ENCODE measurements at places on chromosomes 2 and 18.

DNA sequence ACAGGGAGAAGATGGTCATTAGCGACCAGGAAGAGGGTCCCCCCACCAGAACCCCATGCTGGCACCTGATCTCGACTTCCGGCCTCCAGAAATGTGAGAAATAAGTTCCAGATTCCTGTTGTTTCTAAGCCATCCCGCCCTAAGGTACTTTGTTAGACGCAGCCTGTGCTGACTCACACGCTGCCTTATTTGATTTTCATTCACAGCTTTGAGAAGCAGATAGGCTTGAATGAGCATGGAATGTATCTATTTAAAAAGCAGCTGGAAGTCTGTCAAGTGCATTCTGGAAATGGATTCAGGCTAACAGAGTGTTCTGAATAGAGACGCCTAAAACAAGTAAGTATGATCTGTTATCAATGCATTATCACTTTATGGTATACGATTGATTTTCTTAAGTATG, 8.3 kb upstream of the IL1R2 start:
- peak; percentile 13 for DNase-seq

- no peak for DNase-seq
Measured at GRCh38 chr18:5772306-5773105, 122.8 kb downstream of the TMEM200C start.

GRCh38 chr2:47256416-47257087, 101.4 kb upstream of the STPG4 start:
- no peak for DNase-seq

GRCh38 chr2:112787729-112788393, 3.6 kb upstream of the IL1A start:
- no peak for DNase-seq

GRCh38 chr2:3633089-3633981, 24.7 kb upstream of the ALLC start:
- DNase-seq, result no peak

- DNase-seq, result no peak
Measured at GRCh38 chr2:123086613-123087385, 938.3 kb upstream of the CNTNAP5 start.

DNA sequence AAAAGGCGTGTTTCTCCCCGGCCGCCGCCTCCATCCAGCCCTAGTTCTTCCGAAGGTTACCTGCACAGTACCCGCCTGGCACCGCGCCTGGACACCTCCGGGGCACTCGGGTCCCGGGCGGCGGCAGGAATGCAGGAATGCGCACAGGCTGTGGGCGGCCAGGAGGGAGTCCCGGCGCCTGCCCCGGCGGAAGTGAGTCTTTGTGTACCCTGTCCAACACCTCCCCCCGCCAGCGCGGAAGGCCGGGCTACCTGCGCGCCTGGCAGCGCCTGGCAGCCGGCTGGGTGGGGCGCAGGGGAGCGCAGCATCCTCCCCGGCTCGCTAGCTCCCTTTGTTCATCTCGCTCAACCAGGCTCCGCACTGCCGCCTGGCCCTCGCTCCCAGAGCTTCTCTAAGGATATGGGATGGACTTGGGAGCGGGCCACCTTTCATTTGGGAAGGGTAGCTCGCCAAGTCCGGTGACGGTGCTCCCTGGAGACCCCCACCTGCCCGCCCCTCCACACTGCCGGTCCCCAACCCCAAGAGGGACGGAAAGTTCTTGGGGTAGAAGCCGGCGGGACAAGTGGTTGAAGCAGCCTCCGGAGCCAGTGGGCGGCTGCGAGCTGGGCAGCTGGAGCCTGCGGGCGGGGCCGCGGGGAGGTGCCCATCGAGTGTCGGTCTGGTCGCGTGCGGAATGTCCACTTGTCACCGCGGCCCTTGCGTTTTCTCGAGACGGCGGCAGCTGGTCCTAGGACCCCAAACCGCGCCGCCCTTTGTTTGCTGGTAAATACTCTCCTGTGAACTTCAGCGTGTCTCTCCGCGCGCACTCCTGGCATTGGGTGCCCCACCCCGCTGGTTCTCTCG, 1.2 kb upstream of the ST6GAL2 start:
- no peak for DNase-seq

- no peak for DNase-seq
Measured at GRCh38 chr2:66836851-66837250, 401.9 kb downstream of the MEIS1 start.

GRCh38 chr2:24083567-24084385, 858 bp downstream of the TP53I3 start:
- peak; percentile 37 for DNase-seq

DNA sequence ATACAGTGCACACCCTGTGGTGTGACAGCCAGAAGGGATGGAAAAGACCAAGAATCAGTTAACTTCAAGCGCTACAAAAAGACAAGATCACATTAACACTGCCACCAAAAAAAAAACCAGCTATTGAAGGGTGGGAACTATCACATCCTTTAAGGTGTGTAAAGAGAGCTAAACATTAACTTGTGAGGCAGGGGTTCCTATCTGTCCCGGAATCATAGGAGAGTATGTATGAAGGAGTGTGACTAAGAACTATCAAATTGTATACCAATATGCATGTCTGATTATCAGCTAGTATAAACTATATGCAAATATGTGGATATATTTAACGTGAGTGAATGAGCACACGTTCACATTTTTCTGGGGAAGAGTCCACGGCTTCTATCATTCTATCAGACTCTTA, 88.4 kb upstream of the DNER start:
- no peak for DNase-seq

DNA sequence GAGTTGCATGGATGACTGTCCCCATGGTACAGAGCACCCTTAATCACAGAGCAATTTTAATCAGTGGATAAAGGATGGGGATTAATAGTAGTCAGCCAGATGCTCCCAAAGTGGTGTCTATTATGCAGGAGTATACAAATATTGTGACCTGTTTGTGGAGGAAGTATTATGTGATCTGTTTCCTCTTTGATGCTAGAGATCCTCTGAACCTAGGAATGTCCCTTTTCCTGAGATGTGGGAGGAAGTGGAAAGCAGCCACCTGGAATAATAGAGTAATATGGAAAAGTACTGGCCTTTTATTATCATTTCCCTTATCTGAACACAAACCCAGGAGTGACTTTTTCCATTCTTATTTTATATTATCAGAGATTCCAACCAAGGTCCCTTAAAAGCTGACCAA, 94.2 kb upstream of the EFEMP1 start:
- no peak for DNase-seq

DNA sequence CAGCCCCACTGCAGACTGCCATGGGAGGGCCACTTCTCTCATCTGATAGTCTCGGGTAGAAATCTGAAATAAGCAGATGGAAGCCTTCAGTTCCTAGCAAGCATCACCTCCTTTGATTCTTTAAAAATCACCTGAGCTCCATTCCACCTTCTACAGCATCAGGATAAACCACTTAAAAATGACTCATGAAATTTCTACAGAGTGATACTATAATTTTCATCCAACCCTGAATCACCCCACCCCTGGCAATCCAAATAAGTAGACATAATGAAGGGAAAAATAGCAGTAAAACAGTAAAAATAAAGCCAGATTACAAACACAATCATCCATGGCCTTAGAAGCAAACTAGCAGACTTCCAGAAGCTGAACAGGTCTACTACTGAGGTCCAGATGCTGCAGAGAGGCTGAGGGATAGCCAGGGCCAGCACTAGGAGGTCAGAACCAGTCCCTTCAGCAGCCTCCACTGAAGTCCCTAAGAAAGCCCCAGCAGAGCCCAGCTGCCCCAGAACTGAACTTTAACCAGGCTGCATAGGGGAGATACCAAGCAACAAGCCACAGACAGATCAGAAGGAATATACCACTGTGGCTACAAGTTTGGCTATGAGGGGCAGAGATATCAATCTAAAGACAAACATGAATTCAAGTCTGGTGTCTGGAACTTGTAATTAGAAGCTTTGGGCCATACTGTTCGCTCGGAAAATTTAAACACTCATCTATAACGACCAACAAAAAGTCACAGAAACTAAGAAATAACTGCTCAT, 54.7 kb upstream of the RNU4ATAC start:
- DNase-seq, result no peak

GRCh38 chr2:223697892-223698645, 95.9 kb upstream of the SCG2 start:
- DNase-seq, result no peak

DNA sequence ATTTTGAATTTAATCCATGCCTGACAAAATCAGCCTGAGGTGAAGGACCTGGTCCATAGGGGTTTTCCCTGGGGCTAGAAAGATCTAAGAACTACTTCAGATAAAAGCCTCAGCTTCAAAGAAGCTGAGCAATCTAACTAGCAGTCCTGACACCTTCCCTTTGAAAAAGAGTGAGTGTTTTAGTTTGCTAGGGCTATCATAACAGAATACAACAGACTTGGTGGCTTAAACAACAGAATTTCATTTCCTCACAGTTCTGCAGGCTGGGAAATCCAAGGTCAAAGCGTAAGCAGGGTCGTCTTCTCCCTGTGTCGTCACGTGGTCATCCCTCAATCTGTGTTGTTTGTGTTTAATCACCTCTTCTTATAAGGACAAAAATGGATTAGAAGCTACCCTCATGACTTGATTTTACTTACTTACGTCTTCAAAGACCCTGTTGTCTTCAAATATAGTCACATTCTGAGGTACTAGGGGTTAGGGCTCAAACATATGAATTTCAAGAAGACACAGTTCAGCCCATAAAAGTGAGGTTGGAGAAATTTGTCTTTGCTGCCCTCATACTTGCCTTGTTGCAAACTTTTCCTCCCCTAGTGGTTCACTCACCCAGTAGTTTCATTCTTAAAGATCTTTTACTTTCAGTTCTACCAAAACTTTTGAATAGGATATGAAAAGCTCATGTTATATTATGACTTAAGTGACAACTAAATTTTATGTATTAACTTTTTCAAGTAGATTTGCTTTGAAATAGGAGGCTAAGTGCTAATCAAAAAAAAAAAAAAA, 673.8 kb downstream of the ARHGAP15 start:
- DNase-seq, result no peak

- DNase-seq, result no peak
Measured at GRCh38 chr2:21664083-21664482, 540.3 kb downstream of the TDRD15 start.

DNA sequence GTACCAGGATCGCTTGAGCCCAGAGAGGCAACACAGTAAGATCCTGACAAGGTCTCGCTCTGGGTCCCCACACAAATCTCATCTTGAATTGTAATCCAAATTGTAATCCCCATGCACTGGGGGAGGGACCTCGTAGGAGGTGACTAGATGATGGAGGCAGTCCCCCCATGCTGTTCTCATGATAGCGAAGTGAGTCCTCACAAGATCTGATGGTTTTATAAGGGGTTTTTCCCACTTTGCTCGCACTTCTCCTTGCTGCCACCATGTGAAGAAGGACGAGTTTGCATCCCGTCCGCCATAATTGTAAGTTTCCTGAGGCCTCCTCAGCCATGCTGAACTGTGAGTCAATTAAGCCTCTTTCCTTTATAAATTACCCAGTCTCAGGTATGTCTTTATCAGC, 46.0 kb upstream of the SERTAD2 start:
- DNase-seq, result no peak

- peak; percentile 14 for DNase-seq
Measured at GRCh38 chr2:28697602-28698149, 54.0 kb upstream of the PPP1CB start.

- DNase-seq, result no peak
Measured at GRCh38 chr18:44870631-44871502, 190.2 kb downstream of the SETBP1 start.

DNA sequence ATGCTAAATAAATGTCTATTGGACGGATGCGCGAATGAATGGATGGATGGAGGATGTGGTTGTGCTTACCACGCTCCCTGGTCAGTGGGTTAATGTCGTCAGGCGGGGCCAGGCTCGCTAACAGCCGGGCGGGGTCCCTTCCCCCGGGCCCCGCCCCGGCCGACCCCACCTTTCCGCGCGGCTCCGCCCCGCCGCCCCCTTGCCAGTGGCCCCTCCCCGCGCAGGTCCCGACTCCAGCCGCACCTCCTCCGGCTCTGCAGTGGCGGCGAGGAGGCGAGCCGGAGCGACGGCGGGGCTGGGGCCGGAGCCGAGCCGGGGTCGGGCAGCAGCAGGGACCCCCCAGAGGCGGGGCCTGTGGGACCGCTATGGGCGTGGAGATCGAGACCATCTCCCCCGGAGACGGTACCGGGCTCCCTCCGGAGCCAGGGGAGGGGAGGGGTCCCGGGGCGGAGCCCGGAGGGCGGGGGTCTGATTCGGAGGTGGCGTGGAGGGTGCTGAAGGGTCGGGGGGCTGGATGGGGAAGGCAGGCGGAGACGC, at the start of gene FKBP1B:
Gene FKBP1B, plus strand, starts transcription at position 257 of the 537 bp plus-strand sequence. Its CDS starts 109 bp downstream, at position 366.
- peak; percentile 5 for DNase-seq

GRCh38 chr2:143840601-143841000, 679.3 kb downstream of the ZEB2 start:
- no peak for DNase-seq

DNA sequence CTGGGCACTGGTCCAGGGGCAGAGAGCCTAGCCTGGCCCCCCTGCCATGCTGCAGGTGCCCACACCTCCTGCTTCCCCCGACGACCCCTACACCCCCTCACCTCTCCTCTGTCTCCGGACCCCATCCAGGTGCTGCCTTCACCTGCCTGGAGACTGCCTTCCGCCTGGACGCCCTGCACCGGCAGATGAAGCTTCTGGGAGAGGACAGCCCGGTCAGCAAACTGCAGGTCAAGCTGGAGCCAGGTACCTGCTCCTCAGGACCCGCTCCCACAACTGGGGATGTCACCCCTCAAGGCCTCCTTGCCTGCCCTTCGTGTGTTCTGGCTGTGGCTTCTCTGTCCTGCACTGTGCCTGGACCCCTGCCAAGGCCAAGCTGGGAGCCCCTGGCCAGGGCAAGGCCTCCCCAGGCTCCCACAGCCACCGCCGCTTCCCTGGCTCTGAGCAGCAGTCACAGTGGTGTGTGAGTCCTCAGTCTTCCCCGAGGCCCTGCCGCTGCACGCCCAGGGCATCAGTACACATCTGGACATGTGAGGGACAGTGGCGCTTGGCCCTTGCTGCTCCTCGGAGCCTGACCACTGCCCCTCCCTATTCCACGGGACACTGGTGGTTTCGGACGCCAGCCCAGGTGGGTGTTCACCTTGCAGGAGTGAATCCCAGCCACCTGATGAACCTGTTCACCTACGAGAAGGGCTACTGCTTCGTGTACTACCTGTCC, 6.3 kb downstream of the RNPEPL1 start:
- DNase-seq, result no peak

DNA sequence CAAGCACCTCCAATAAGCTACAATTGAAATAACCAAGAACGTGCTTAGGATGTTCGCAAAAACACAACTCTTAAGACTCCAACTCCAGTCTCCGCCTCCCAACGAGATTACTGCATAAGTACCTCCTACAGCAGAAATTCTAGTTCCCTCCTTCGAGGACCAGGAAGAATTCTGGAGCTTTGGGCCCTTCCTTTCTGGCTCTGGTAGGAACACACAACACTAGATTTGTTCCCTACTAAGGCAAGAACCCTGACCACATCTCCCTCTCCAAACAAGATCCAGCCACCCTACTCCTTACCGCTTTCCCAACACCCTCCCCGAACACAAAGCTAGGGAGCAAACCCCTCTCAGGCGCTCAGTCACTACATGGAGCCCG, 721 bp downstream of the ADAM17 start:
- DNase-seq, result no peak

GRCh38 chr2:25276569-25277465, 64.9 kb downstream of the DNMT3A start:
- DNase-seq, result no peak

DNA sequence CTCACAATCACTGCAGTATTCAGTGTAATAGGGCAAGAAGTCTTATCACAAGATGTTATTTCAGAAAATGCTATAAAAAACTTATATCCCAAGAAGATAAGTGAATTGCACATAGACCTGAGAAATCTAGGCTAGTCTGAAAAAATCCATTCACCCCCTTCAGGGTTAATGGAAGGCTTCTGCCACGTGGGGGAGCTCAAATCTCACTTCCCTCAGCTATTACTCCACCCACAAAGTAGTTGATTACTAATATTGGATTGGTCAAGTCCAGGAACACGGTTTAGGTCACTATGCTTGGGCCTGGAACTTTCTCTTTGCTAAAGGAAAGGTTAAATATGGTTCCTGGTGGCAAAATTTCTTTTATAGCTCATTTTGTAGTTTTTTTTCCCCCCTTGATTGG, 51.2 kb upstream of the ADAM23 start:
- DNase-seq, result no peak
